HCT116 (cell line): ENCODE measurements at places on chromosomes 5 and 9. TPM values are rescaled to one million over a fixed set of nuclear protein-coding genes. Genes with fewer than 3 reads are reported as not detected.

MARCOL gene
- not detected for total RNA-seq

CDX1 gene
- not detected for total RNA-seq

MZB1 gene
- total RNA-seq: 0.81 TPM

NTNG2 gene
- total RNA-seq: 2.5 TPM

PCDHGC4 gene
- total RNA-seq: 0.05 TPM

EIF4E1B gene
- 0.07 TPM for total RNA-seq

ZDHHC11 gene
- 17.0 TPM for total RNA-seq

OLFM1 gene
- total RNA-seq: 3.5 TPM

FGD3 gene
- 3.3 TPM for total RNA-seq

SLC1A1 gene
- total RNA-seq: 6.8 TPM

SPATA9 gene
- not detected for total RNA-seq

HAVCR1 gene
- not detected for total RNA-seq

CCDC171 gene
- total RNA-seq: 2.6 TPM

LRRC19 gene
- not detected for total RNA-seq

FAM78A gene
- total RNA-seq: 3.4 TPM

WDR38 gene
- total RNA-seq: not detected

ARID3C gene
- 0.42 TPM for total RNA-seq

CLIC3 gene
- 8.4 TPM for total RNA-seq
